Fibroblast of skin of left biceps (primary cell): ENCODE measurements at places on chromosomes 6 and 20.

GRCh38 chr20:37852666-37853065, 50.3 kb upstream of the VSTM2L start:
- no peak for DNase-seq

- DNase-seq = no peak
Observed at GRCh38 chr20:9523636-9524035, 9.2 kb downstream of the LAMP5 start.

GRCh38 chr6:116011520-116011919, 49.2 kb downstream of the FRK start:
- DNase-seq = no peak

DNA sequence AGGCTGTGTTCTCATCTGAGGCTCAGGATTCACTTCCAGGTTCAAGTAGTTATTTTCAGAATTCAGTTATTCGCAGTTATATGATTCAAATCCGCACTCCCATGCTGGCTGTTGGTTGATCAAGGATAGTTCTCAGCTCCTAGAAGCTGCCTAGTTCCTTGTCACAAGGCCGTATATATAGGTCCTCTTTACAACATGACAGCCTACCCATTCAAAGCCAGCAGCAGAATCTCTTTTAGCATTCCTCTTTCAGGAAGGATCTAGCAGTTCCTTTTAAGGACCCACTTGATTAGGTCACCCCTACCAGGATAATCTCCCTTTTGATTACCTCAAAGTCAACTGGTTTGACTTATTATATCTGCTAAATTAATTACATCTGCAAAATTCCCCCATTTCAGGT, 23.8 kb upstream of the LAMP5 start:
- DNase-seq = no peak

- DNase-seq = no peak
Observed at GRCh38 chr20:62805155-62805710, 598 bp downstream of the OGFR start.

DNA sequence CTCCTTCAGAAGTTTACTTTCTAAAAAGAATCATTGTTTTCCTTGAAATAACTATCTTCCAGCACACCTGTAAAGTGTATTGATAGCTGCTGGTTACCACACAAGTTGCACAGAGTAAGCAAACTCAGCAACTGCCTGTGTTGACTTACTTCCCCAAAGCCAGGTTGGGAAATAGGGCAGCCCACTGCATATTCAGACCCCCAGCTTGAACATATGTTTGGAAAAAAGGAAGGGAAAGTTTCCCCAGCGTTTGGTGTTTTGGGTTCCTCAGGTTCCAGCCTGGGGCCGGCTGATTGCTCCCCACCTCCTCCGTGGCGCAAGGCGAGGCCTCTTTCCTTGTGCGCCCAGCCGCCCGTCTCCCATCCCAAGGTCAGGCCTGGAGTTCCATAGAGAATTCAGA, 70.1 kb upstream of the QKI start:
- no peak for DNase-seq

DNA sequence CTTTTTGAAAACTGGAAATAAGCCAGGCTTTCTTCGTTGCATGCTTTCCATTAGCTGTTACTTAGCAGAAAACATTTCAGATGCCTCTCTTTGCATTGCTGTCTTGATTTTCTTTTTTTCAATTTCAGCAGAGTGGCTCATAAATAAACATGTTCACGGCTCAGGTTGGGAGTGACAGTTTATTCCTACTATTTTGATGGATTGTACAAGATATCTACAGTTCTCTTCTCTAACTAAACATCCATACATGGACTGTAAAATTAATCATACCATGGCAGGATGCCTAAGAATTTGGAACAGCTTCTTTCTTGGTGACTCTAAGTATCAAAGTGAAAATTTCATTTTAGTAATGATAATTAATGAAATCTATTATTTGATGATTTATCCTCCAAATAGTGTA, 130.5 kb upstream of the EPHA7 start:
- no peak for DNase-seq
